T1000 (cell line): ENCODE measurements at places on chromosomes 3 and 15.

DNA sequence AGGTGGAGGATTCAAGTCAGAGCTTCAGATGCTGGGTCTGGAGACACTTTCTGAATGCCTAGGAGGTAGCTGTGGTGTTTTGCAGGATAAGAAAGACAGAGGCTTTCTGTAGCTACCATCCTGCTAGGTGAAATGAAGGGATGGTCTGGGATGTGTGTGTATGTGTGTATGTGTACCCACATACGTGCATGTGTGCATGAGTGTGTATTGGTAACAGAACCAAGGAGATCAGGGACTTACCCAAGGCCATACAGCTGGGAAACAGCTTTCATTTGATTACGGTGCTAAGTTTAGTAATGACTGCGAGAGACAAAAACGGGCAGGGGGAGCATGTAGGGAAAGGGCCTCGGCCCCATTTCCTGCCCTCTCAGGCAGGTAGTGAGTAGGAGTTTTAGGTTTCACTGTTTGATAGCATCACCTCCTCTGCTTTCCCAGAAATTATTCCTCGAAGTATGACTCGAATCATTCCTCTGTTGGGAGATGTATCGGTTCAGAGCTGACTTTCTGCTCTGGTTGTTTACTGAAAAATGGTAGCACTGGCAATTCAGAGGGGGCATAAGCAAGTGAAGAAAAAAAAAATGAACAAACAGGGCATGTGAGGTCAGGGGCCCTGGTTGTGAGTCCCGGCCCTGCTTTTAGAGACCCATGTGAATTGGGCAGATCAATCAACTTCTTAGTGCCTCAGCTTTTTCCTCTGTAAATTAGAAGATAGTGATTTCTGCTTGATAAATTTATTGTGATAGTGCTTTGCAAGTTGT is 130.7 kb downstream of the LPP start:
- no peak for DNase-seq

- peak; percentile 0 for DNase-seq
Observed at GRCh38 chr3:137165117-137165806, 207.5 kb downstream of the IL20RB start.

DNA sequence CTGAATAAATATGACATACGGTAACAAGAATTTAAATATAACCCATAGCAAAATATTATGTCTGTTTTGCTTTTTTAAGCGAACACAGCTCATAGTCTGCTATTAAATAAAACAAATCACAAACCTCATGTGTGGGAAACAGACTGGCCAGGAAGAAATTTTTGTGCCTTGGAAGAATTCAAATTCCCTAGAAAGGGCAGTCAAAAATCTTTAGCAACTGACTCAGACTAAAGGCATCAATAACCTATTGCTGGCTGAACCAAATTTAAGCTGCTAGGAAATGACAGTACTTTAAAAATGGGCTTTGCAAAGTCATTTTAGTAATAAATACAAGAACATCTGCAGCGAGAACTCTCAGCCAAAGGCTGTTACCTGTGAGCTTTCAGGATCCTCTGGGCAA is 151.4 kb downstream of the PLD1 start:
- no peak for DNase-seq

GRCh38 chr15:89301304-89302089 is 33.1 kb downstream of the POLG start:
- no peak for DNase-seq
